GDM1 (cell line): ENCODE measurements at places on chromosomes 13 and 19.

- DNase-seq, result no peak
Observed at GRCh38 chr19:8503510-8503909, 1.1 kb upstream of the PRAM1 start.

GRCh38 chr13:38348861-38349389, 726 bp upstream of the UFM1 start:
- DNase-seq, result no peak

GRCh38 chr13:93744886-93745285, 518.3 kb downstream of the GPC6 start:
- no peak for DNase-seq

DNA sequence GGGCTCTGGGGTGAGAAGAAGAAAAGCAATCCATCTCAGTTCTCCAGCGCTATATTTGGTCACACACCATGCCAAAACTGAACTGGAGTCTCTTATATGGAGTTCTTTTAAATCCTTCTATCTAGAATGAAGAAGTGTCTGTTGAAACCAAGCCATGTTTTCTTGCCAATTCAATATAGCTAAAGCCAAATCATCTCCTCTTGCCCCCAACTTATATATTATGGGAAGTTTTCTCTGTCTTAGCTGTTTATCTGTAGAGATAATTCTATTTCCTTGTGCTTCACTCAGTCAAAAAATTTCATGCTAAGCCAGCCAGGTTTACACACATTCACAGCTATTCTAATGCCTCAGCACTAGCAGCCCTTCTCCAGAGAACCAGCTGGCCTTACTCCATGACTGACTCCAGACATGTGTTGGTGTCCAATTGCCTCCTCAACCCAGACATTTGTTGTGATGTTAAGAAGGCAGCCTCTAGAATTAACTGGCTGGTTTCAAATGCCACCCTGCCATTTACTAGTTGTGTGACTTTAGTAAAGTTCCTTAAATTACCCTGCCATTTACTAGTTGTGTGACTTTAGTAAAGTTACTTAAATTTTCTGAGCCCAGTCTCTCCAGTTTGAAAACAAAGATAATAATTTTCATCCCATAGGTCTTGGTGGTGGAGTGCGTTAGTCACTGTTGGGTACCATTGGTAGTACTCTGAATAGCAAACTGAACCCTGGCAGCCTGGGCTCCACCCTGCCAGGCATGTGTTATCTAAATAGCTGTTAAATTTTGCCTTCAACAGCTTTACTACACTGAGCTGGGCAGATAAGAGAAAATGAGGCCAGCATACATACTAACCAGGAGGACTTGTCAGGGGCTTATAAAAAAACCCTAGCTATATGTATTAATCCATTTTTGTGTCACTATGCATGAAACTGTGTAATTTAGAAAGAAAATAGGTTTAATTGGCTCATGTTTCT, 525.1 kb downstream of the LMO7 start:
- DNase-seq, result no peak

DNA sequence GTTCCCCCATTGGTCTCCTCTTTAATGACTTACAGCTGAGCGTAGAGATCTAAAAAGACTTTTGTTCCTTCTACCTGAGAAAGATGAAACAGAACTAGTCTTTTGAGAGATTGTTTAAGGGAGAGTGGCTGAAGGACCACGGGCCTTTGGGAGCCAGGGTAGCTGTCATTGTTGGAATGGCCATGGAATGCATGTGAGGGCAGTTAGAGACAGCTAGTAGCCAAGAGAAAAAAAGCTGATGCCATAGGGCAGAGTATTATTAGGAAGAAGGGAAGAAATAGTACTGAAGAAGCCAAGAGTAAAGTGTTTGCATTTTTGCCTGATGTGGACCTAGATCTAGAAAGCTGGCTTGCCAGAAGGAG, 5.6 kb downstream of the ZNF507 start:
- no peak for DNase-seq

DNA sequence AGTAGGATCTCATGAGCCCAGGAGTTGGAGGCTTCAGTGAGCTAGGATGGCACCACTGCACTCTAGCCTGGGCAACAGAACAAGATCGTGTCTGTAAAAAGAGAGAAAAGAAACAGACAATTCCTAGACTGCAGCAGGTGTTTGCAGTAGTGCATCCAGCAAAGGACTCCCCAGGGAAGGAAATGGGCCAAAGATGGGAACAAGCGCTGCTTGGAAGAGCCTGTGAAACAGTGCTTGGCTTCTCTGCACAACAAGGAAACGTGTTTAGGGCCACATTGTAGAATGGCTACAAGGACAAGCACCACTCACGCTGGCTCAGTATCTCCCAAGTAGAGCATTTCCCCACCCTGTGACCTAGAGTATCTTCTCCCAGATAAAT, 35.5 kb upstream of the LDLR start:
- DNase-seq, result no peak

GRCh38 chr13:61113140-61113658, 302.4 kb downstream of the PCDH20 start:
- DNase-seq, result no peak

DNA sequence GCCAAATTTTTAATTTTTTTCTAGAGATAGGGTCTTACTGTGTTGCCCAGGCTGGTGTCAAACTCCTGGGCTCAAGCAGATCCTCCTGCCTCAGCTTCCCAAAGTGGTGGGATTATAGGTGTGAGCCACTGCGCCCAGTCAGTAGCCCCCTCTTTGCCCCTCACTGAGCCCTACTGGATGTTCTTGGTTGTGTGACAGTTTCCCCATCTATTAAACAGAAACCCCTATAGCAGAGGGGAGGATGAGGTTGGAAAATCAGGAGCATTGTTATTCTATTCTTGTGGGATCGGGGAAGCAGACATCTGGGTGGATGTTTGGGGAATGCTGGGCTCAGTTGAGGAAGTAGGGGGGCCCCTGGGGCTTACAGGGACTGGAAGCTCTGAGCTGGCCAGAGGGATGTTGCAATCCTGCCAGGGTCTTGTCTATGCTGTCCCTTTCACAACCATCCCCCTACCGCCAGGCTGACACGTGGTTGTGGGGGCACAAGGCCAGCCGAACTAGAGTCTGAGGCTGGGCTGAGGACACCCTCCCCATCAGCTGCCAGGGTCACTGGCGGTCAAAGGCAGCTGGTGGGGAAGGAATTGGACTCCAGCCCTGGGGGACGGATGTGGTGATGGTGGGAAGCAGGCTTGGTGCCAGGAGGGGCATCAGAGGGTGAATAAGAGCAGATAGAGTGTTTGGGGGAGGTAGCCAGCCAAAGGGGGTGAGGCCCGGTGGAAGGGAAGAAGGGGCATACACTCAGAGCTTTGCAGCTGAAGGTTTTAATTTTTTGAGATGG, 10.9 kb downstream of the APOC1 start:
- no peak for DNase-seq

- DNase-seq, result no peak
Observed at GRCh38 chr19:58509731-58510083, 2.1 kb downstream of the SLC27A5 start.

DNA sequence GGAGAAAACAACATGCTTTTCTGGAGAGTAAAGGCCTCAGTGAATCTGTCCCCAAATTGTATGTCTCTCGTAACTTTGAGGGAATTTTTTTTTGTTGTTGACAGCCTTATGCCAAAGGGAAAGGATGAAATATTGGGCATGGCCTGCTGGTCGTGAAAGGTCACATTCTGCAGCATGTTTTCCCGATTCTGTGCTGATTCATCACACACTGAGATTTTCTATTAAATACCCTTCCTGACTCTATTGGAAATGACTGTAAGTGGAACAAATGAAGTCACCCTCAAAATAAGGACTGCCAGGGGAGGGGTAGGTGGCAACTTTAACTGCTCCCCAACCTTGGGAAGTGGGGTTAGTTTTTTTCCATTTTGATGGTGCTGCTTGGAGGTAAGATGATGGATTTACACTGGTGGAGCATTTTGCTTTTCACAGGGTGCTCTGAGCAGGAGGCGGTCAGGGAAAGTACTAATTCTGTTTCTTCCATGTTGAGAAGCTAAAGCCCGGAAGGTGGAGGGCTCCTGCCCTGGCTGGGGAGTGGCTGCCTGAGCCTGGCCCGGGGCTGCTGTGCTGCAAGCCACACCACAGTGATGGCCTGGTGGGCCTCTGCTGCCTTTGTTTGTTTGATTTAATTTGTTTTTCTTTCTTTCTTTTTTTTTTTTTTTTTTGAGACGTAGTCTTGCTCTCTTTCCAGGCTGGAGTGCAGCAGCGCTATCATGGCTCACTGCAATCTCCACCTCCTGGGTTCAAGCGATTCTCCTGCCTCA, 116.8 kb upstream of the SPATA13 start:
- DNase-seq, result no peak

GRCh38 chr13:37795326-37795725, 74.2 kb downstream of the TRPC4 start:
- DNase-seq, result no peak
